ENCODE measurements at places on chromosomes 3 and 15.

DNA sequence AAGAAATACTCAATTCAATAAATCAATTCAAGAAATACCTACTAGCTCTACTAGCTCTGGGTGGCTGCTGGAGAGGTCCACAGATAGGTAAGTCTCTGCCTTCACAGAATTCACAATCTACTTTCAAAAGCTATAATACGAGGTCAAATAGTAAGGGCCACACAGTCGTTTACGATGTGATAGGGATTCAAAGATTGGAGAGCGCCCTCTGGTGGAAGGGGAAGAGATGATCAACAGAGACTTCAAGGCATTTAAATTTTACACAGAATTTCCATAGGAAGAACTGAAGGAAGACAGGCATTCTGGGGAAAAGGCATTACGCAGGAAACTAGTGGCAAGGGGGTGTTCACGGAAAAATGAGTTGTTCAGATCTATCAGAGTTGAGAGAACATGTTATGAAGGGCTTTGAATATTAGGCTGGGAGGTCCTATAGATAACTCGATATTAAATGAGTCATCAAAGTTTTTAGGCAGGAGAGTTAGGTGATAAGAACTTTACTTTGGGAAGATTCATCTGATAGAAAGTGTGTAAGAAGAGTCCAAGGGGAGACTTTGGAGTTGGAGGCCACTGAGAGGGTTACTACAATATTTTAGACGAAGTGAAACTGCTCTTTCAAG lies 128.8 kb downstream of the FRMD5 start:
- DNase-seq, result peak; percentile 43

DNA sequence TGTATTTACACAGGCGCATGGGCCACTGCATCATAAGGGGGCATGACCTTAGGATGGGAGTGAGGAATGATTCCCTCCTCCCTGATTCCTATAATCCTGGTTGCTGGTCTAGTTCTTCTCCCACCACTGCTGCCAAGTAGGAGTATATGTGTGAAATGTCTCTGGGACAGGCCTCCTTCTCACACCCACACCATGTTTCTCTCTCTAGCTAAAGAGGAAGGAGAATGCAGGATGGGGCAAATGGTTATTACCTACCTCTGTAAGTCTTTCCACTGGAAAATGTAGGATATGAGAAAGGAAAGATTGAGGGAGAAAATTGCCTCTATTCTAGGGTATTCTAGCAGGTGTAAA lies 159.2 kb downstream of the THSD4 start:
- no peak for DNase-seq

- no peak for DNase-seq
These were observed 229.9 kb upstream of the SUCLG2 start for GRCh38 chr3:67884345-67884744.

GRCh38 chr3:106014518-106014917 lies 145.7 kb upstream of the CBLB start:
- no peak for DNase-seq

GRCh38 chr3:149120051-149120972 lies 9.1 kb upstream of the HPS3 start:
- peak; percentile 57 for DNase-seq
